ENCODE measurements at places on chromosomes 5 and 9.

- no peak for DNase-seq
Measured at GRCh38 chr5:38515646-38516045, 40.8 kb downstream of the LIFR start.

DNA sequence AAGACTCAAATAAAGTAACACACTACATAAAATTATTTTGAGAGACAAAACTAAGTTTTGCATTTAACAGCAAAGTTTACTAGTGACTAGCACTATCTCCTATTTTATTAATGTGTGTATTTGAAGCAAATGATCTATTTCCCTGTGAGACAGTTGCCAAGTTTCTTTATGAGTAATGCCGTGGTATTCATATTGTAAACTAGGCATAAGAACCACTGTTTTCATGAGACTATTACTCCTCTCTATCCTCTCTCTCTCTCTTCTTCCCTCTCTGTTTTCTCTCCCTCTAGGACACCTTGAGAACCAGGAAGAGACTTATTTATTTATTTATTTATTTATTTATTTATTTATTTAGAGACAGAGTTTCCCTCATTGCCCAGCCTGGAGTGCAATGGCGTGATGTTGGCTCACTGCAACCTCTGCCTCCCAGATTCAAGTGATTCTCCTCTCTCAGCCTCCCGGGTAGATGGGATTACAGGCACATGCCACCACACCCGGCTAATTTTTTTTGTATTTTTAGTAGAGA lies 61.1 kb downstream of the MLANA start:
- DNase-seq, result no peak

DNA sequence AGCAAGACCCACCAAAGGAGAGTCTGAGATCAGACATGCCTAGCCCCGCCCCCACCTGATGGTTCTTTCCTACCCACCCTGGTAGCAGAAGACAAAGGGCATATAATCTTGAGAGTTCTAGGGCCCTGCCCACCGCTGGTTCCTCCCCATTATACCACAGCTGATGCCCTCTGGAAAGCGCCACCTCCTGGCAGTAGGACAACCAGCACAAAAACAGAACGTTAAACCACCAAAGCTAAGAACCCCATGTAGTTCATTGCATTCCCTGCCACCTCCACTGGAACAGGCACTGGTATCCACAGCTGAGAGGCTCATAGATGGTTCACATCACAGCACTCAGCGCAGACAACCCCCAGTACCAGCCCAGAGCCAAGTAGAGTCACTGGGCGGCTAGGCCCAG lies 81.2 kb upstream of the TRPC7 start:
- DNase-seq, result no peak

DNA sequence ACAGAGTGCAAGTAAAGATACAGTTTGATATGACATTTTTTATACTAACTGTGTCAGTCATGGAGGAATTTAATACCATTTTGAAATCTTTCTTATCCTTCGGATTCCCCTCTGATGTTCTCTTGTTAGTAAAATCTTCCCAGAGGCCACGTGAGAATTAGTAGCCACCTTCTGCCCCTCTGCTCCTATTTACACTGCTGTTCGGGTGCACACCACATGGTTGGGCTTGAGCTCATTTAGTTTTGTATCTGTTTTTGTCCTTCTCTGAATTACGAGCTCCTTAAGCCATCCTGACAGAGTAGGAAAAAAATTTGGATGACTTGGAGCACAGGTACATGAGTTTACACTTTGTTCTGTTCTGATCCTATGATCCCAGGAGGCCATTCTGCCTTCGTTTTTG lies 109.7 kb downstream of the SV2C start:
- no peak for DNase-seq

DNA sequence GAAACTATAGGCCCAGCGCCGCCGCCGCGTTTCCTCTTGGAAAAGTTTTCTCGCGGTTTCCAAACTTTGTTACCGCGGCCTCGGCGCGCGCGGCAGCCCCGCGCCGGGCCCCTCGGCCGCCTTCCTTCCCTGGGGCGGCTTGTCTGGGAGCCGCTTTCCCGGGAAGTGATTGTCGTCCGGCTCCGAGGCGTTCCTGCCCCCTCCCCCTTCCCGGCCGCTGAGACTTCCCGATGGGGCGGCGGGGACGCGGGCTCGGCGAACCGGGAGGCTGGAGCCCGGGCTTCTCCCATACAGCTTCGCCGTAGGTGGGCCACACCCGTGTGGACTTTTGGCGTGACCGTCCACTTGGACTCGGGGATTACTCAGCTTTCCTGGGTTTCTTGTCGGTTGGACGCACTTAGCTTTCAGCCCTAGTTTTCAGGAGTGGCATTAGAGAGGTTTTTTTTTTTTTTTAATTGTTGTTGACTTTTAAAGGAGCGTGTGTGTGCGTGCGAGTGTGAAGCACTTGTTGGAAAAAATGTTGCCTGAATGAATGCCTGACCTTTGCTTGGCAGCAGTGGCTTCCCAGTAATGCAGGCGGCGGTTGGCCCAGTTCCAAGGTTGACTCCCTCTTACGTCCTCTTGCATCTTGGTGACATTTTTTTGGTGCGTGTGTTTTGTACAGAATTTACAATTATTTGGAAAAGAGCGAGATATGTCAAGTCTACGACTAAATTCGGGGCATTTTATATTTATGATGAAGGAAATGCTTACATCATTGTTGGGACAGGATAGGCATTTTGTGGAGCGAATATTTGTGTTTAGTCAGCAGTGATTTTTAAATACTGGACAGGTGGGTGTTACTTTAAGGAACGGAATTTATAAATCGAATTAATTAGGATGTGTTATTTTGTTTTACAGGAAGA lies 821 bp downstream of the CTNNA1 start:
- peak; percentile 45 for DNase-seq

- no peak for DNase-seq
Measured at GRCh38 chr9:80691229-80691628, 998.1 kb downstream of the TLE1 start.

Data from NCI-H510A treated with DMSO at 0.1 percent for 48 hours (cell line).